SJSA1 (cell line): ENCODE measurements at places on chromosomes 13 and 19.
A peak's percentile ranks its signal among the peaks of the same experiment; 100 is the strongest.

GRCh38 chr19:49506575-49507105, 5.8 kb upstream of the FCGRT start:
- no peak for DNase-seq

GRCh38 chr19:15200553-15201364, at the start of gene NOTCH3:
Gene NOTCH3 (minus strand): TSS chr19:15200995. CDS start chr19:15200905, 90 bp downstream.
- no peak for DNase-seq

- DNase-seq = no peak
These were observed 5.5 kb upstream of the RANBP3 start for GRCh38 chr19:5983367-5983955.

DNA sequence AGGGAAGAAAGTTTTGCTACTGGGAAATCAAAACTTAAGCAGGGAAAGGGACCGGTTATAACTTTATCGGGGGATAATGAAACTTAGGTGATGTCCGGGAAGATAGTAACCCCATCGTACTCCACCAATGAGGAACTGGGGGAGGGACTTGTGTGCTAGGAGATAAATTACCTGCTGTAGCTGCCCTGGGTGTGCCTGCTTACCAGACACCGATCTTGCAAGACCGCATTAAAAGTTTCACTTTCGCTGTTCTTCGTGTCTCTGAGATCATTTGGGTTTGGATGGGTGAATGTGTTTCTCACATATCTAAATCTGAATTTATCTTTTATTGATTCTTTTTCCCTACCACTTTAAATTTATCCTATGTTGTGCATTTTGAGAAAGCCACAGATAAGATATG, 381.4 kb downstream of the SLITRK6 start:
- DNase-seq = no peak

DNA sequence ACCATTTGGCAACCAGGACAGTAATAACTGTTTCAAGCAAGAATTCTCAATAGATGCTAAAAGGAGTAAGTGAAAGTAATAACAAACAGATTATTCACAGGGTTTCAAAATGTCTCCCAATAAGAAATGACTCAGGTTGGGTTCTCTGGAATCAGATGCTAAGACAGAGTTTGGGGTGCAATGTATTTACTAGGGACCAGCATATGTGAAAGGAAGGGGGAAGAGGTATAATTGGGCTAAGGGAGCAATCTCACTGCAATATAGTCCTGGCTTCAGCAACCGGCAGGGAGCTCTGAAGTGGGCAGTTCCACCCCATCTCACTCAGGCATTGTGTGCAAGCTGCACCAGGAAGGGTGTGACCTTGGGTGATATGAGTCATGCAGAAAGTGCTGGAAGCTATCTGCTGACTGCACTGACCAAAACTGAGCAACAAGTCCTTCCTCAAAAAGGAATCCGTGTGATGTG, 23.4 kb downstream of the ZDHHC20 start:
- DNase-seq = peak; percentile 38

DNA sequence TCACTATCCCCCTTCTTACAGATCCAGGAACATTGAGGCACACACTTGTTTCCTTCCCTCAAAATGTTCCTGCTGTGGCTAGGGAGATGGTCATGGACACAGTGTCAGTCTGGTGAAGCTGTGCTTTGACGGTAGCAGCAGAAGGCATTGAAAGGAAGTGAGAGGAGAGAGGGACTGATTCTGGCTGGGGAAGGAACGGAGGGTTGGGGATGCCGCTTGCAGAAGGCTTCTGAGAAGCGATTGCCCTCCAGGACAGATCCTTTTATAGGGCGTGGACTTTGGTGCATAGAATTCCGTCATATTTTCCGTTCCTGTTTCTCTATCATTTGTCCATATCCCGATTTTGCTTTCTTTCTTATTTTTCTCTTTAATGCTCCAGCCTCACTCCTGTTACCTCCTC, 14.1 kb upstream of the MYH14 start:
- DNase-seq = no peak

DNA sequence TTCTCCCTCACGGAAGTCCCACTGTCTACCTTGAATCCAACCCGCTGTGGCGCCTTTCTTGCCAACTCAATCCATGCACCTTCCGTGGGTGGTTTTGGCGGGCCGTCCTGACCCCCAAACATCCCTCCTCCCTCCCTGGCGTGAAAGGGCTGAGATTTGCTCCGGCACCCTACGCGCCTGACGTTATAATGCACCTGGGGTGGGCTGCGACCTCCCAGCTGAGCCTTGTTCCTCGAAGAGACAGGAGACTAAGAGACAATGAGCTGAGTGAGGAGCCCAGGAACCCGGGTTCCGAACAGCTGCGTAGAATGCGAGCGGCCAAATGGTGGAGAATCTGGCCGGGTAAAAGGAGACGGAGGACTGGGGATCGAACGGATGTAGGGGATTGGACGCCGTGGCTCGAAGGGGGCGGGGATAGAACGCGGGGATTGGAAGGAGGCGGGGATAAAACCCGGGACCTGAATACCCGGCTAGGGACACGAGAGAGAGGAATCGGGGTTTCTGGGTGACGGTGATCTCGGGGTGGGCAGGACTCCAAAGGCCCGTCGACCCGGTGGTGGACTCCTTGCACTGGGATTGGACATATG, at the start of gene CPT1C:
Gene CPT1C (plus strand): TSS at position 461 of the 587 bp plus-strand sequence. CDS start 1,137 bp downstream, outside the sequence.
- DNase-seq = no peak

DNA sequence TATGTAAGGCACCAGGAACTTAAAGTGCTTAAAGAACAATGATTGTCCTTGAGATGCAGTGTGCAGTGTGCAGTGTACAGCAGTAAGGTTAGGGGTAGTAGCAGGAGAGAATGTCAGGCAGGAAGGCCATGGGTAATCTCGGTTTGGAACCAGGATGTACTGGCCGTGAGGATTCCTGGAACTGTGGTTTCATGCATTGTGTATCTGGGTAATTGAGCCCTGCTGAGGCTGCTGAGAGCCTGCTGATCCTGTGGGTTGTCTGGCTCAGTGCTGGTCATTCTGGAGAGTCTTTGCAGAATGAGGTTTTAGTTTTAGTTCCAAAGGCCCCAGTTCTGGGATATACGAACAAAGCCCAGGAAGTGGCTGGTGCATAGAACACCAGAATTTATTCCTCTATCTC, 71.0 kb downstream of the ZNF568 start:
- no peak for DNase-seq
